GM12864 (cell line): ENCODE measurements at places on chromosomes 1 and 21.

DNA sequence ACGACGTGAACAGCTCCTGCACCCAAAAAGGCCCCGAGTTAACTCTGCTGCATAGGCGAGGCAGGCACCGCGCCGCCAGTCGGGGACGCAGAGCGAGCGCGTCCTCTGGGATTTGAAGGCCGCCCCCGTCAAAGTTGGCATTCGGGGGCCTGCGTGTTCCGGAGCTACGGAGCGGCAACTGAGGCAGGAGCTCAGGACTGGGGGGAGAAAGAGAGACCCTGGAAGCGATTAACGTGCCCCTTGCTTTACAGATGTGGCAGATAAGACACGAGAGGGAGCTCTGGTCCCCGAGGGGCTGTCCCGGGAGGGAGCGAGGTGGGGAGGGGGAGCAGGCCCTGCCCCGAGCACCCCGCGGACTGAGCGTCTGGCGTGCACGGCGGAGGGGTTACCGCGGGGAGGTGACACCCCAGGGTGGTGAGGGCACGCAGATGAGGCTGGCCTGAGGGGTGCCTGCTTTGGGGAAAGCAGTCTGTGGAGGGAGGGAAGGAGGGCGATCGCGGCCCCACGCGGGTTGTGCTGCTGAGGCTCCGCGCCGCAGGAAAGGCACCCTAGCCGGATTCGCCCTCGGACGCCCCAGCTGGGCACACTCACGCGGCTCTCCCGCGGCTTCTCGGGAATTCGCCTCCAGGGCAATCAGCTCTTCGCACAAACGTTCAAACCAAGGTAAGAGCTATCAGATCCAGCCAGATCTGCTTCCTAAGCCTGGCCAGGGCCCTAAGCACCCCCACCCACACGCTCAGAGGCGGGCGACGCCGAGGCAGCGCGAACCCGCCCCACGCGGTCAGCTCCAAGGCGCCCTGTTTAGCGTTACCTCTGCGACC is 26.5 kb downstream of the ACTA1 start:
- no peak for DNase-seq

GRCh38 chr1:13461977-13462376 is 51.7 kb downstream of the PRAMEF20 start:
- no peak for DNase-seq

DNA sequence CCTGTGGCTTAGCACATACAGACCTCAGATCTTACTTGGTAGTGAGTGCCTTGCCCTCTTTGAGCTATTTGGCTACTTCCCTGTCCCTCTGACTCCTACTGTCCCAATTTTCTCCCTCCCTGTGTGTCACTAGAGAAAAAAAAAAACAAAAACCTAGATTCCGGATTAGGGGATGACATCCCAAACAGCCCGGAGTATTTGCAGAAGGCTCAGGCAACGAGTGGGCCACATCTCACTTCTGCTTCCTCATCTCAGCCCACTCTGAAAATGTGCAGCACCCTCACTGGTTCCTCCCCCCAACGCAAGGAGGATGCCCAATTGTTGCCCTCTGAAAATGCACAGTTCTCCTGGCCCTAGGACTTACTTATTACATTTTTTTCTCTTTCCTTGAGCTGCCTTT is 4.9 kb downstream of the NHLH1 start:
- DNase-seq = no peak

DNA sequence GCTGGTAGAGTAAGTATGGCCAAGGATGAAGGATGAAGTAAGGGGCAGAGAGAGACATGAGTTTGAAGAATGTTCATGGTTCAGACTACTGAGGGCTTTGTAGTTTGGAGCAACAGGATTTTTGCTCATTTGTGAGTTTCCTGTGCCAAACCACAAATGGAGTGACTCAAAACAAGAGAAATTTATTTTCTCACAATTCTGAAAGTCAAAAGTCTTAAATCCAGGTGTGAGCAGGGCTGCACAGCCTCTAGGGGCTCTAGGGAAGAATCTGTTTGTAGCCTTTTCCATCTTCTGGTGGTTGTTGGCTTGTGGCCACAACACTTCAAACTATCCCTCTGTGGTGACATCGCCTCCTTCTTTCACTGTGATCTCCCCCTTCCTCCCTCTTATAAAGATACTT is 58.9 kb downstream of the RHOU start:
- no peak for DNase-seq

GRCh38 chr1:217153361-217153760 is 430.1 kb upstream of the ESRRG start:
- no peak for DNase-seq

DNA sequence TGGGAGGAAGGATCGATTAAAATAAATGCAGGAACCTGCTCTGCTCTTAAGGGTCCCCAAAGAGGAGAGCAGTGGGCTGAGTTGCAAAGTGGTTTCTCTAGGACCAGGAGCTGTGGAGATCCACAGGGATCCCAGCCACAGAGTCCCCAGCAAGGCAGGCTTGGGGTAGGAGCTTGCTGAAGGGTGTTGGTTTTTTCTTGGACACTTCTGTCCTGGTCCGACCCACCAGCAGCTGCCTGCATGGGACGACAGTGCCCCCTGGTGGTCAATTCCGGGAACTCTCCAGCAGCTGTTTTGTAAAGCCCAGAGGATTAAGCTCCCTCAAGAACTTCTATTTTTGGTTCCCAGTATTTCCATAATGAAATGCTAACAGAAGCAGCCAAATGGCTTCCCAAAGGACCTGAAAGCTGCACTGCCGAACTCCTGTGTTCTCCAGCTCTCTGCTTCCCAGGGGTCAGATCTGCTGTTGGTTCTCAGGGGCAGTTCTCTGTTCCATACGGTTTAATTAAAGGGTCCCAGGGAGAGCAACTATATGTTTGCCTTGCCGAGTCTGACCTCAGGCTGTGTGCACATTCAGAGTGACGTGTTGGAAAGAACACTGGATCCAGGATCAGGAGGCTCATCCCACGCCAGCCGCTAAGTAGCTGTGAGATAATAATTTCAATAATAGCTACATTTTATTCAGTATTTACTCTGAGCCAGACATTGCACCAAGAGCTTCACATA is 23.2 kb downstream of the NENF start:
- DNase-seq = no peak
